ENCODE measurements at places on chromosomes 6 and 20. TPM values are rescaled to one million over a fixed set of nuclear protein-coding genes. Genes with fewer than 3 reads are reported as not detected.

Gene NRSN1
- not detected for total RNA-seq

Gene CALHM6
- total RNA-seq, result 2.5 TPM

Gene MYO6
- total RNA-seq, result 9.4 TPM

Gene OPN5
- not detected for total RNA-seq

Gene CTCFL
- total RNA-seq, result not detected

Gene SLC26A8
- not detected for total RNA-seq

Gene ISM1
- 1.0 TPM for total RNA-seq

Gene DLL1
- 19.4 TPM for total RNA-seq

Gene MMP24
- under 0.01 TPM for total RNA-seq

Gene HTR1E
- not detected for total RNA-seq

Gene EDN3
- total RNA-seq, result not detected

Gene SNAP91
- not detected for total RNA-seq

Gene OR2J3
- not detected for total RNA-seq

Gene CAP2
- total RNA-seq, result 3.3 TPM

Gene ADGRF5
- total RNA-seq, result not detected

Gene BPIFB1
- not detected for total RNA-seq

Gene OXT
- not detected for total RNA-seq

Gene TFAP2D
- total RNA-seq, result not detected

Gene SLC22A2
- total RNA-seq, result not detected

Gene ANGPT4
- total RNA-seq, result not detected

Gene ACTL10
- 3.4 TPM for total RNA-seq

Gene FYN
- 51.2 TPM for total RNA-seq

Gene ITPR3
- 125 TPM for total RNA-seq

Gene HDGFL1
- not detected for total RNA-seq

Gene MAP3K4
- total RNA-seq, result 17.6 TPM

Gene STX11
- 0.15 TPM for total RNA-seq

Gene NKX2-2
- total RNA-seq, result not detected

Gene UTRN
- total RNA-seq, result 26.4 TPM

Gene PAQR8
- 3.5 TPM for total RNA-seq

Gene TMEM30A
- total RNA-seq, result 41.5 TPM

Gene PPT2
- 14.3 TPM for total RNA-seq

Gene CRNKL1
- total RNA-seq, result 16.4 TPM

Gene LTA
- not detected for total RNA-seq

Gene STK38
- total RNA-seq, result 12.8 TPM

Gene GLP1R
- total RNA-seq, result not detected

Gene GMPR
- not detected for total RNA-seq

Gene NEU1
- 33.3 TPM for total RNA-seq

Gene CCN6
- 0.31 TPM for total RNA-seq

Gene MEI4
- total RNA-seq, result not detected

Gene KCNQ5
- 1.9 TPM for total RNA-seq

Gene TRIM40
- total RNA-seq, result not detected

Gene PROKR2
- total RNA-seq, result not detected

Gene COX4I2
- not detected for total RNA-seq

Gene IP6K3
- total RNA-seq, result not detected

Gene IPCEF1
- 0.94 TPM for total RNA-seq

Gene VTA1
- total RNA-seq, result 42.6 TPM

Gene COL21A1
- 0.39 TPM for total RNA-seq

Gene ATP5F1E
- total RNA-seq, result 35.5 TPM

Gene KCNK5
- not detected for total RNA-seq

Gene ENPP5
- total RNA-seq, result 1.5 TPM

Gene ASIP
- total RNA-seq, result not detected

Gene ABHD16B
- total RNA-seq, result not detected

Gene OOEP
- 0.11 TPM for total RNA-seq

Gene OR14J1
- total RNA-seq, result not detected

Gene CNBD2
- total RNA-seq, result 2.2 TPM

Gene RBCK1
- total RNA-seq, result 417 TPM

Gene CST7
- total RNA-seq, result not detected

Gene SOX4
- total RNA-seq, result 17.5 TPM

Gene FIG4
- total RNA-seq, result 12.4 TPM

All from hair follicular keratinocyte (primary cell).